GM04504 (cell line): ENCODE measurements at places on chromosomes 13 and 19.

GRCh38 chr19:54674021-54674617 is 11.3 kb downstream of the LILRB4 start:
- DNase-seq = no peak

GRCh38 chr19:38394488-38394887 is 6.0 kb downstream of the SPRED3 start:
- DNase-seq = no peak

DNA sequence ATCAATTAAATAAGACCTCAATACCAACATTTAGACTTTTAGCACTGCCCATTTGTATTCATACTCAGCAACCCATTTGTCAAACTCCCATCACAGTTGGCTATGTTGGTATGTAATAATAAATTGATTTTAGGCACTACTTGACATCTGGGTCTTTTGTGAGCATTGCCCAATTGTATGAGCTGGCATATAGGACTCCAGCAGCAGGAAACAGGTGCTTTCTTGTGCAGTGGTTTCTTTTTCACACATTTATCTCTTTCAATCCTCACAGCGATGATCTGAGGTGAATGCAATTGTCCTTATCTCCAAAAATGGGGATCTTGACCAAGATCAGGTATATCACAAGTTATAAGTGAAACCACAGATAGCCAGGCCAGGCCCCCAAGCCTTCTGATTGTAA is 96.9 kb upstream of the OXGR1 start:
- DNase-seq = no peak

- no peak for DNase-seq
These were observed 6.9 kb downstream of the PKN1 start for GRCh38 chr19:14440049-14440448.

GRCh38 chr13:107865318-107865575 is 350.1 kb downstream of the LIG4 start:
- DNase-seq = no peak

DNA sequence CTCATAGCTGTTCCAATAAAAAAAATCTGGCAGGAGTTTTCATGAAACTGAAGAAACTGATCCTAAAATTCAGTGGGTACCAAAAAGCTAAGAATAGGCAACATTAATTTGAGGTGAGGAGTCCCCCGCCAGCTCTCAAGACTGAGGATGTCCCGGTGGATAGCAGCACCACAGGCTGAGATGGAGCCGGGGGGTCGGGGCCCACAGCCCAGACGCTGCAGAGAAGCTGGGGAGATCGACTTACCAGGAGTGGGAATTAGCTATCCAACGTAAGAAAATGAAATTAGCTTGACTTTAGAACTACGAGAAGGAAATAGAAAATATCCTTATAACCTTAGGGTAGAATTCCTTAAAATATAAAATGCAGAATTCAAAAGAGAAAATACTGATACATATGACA is 23.2 kb upstream of the DCUN1D2 start:
- no peak for DNase-seq

DNA sequence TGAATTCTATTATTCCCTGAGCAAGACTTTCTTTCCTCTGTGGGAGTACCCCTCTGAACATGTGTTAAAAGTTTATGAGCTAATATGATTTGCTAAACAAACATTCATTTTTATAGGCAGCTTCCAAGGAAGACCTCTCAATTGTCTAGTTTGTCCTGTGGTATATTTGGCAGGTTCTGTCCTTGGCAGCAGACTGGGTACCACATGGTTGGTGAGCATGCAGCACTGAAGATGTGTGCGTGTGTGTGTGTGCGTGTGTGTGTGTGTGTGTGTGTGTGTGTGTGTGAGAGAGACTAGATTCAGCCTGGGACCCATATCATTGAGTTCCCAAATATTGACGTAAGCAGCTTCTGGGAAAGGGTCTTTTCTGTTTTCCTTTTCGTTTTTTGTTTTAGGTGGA is 24.0 kb downstream of the FGF9 start:
- DNase-seq = no peak

- DNase-seq = no peak
These were observed 14.4 kb upstream of the CEBPA start for GRCh38 chr19:33316541-33317264.

GRCh38 chr13:49791315-49791710 is 1.2 kb downstream of the KPNA3 start:
- DNase-seq = peak; percentile 3

- no peak for DNase-seq
These were observed 21.0 kb upstream of the SPRY2 start for GRCh38 chr13:80361883-80362327.

GRCh38 chr13:46032341-46032740 is 20.2 kb downstream of the ZC3H13 start:
- DNase-seq = no peak

- no peak for DNase-seq
These were observed 625.2 kb downstream of the DIAPH3 start for GRCh38 chr13:59538512-59538911.

- DNase-seq = no peak
These were observed 14.2 kb downstream of the C19orf81 start for GRCh38 chr19:50663482-50663790.

DNA sequence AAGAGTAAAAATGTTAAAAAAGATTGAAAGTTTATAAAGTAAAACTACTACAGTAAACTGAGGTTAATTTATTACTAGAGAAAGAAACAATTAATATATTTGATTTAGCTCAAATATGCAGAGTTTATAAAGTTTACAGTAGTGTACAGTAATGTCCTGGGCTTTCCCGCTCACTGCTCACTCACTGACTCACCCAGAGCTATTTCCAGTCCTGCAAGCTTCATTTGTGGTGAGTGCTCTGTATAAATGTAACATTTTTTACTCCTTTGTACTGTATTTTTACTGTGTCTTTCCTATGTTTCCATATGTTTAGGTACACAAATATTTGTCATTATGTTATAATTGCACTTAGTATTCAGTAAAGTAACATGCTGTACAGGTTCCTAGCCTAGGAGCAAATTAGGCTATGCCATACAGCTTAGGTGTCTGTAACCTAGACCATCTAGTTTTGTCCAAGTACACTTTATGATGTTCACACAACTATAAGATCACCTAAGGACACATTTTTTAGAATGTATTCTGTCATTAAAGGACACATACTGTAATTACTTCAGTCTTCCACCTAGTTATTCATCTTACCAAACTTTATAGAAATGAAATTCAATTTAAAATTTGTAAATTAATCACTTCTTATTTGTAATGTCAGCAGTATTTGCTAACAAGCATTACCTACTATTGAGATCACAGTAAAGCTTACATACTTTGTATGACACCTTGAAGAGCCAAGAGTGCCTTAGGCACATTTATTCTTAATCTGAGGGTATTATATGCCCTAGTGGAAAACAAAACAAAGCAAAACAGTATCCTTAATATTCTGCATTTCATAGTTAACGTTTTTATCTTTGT is 683.4 kb downstream of the PCDH9 start:
- no peak for DNase-seq

DNA sequence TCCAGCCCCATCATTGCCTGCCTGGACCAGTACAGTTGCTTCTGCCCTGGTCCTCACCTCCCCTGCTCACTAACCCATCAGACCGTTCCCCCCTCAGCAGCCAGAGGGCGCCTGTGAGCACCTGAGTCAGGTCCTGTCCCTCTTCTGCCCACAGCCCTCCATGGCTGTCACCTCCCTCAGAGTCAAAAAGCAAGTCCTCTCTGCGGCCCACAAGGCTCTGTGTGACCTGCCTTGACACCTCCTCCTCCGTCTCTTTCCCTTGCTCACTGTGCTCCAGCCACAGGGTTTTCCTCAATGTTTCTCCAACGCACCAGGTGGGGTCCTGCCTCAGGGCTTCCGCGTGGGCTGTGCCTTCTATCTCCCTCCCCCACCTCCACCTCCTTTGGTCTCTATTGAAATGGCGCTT is 29.4 kb upstream of the PTPRS start:
- no peak for DNase-seq

- DNase-seq = no peak
These were observed 13.9 kb downstream of the SLITRK5 start for GRCh38 chr13:87684850-87685742.
